Fibroblast of skin of scalp (primary cell): ENCODE measurements at places on chromosomes 2 and 18.
A peak's percentile ranks its signal among the peaks of the same experiment; 100 is the strongest.

DNA sequence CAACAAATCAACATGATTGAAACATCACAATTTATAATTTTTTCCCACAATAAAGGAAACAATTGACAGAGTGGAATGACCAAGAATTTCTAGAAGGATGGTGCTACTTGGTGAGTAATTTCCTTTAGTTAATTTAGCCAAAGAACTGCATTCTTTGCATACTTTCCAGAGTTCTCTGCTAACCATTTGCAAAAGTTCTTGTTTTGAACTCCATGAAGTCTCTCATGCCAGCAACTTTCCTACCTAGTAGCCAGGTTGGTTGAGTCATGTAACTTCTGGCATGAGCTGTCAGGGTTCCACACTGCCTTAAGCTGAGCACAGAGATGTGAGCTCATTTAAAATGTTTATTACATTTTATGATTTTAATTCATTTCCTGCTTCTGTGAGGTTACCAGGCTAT lies 539.6 kb downstream of the PID1 start:
- DNase-seq = peak; percentile 65

- DNase-seq = peak; percentile 90
Observed at GRCh38 chr2:85132834-85133637, at the start of gene TCF7L1. Gene TCF7L1, plus strand, starts transcription at chr2:85133392. Its CDS starts 293 bp downstream, at chr2:85133685.

DNA sequence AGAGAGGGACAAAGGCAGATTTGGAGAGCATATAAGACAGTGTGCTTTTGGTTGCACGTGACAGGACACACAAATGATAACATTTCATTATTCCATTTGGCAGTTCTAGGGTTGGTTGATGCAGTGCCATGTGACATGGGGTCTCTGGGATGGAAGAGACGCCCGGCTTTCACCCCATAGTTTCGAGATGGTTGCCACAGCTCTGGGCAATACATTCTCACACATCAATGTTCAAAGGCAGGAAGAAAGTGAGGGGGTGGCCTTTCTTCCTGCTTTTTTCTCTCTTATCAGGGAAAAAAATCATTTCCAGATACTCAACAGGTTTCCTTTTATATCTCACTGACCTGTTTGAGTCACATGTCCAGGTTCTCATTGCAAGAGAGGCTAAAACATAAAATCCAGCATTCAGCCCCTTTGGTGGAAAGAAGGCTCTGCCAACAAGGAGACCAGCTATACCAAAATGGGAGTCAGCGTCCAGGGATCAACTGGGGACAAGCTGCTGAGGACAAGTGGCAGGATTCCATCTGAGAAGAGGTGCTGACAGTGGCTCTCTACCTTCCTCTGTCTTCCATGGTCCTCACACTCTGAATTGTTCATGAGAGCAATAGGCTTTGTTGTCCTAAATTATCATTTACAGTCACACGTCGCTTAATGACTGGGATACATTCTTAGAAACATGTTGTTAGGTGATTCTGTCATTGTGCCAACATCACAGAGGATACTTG lies 29.1 kb upstream of the ANKRD44 start:
- DNase-seq = no peak

DNA sequence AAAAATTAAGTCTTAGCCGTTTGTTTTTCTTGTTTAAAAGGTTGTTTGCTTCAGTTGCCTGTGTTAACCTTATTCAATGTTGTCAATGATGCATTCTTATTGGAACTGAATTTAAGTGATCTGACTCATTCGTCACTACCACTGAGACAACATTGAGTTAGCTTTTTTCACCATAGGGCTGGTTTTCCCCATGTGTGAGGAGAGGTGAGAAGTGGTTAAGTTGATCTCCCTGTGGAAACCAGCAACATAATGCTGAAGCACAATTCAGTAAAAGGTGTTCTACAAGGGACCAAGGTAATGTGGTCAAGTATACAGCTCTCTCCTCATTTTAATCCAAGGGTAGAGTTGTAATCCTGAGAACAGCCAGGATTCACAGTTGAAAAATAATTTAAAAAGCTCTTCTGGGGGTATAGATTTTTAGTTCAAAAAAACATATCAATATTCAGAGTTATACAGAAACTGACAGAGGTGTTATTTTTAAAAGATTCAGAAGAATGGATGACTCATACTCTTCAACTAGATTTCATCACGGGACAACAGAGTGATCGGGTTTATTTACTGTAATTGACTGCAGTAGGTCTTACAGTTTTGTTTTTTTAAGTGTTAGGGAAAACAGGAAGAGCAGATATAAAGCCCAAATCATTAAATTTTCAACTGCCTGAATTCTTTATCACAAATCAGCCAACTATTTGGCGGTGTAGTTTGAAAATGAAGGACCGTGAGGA lies 12.6 kb downstream of the NOP58 start:
- DNase-seq = peak; percentile 47

- peak; percentile 81 for DNase-seq
Observed at GRCh38 chr2:205754924-205755321, 72.6 kb downstream of the NRP2 start.

- no peak for DNase-seq
Observed at GRCh38 chr2:195490319-195490718, 166.7 kb upstream of the SLC39A10 start.

DNA sequence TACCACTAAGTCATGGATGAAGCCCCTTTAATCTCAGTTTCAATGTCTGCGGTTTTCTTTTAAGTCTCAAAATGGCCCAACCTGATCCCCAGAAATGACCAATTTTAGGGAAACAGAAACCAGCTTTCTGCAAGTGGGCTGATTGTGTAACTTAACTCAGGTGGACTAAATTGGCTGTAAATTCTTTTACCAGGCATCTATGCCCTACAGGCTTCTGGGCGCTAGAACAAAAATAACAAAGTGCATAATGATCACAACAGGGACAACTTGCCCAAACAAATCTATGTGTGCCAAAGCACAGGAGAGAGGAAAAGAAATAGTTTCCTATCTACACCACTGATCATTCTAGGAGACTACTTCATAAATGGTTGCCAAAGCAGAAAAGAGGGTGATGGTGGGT lies 112.3 kb upstream of the SETBP1 start:
- no peak for DNase-seq

DNA sequence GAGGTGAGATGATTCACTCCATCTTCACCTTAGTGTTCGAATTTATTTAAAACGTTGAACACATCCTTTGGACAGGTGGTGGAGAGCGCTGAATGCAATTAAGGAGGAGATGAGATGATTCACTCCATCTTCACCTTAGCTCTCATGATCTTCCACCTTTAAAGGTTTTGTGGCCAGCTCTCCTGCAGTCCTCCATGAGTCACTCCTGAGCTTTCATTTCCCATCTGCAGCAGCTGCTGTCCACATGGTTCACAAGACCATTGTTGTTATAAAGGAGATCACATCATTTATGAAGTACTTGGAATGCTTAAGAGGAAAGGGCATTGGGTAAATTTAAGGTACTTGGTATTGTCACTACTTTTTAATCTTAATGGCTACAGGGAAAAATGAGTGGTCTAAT lies 298.5 kb downstream of the PAX3 start:
- DNase-seq = no peak

GRCh38 chr18:48825101-48825745 lies 125.5 kb downstream of the SMAD7 start:
- peak; percentile 30 for DNase-seq

- peak; percentile 80 for DNase-seq
Observed at GRCh38 chr2:215684448-215685237, 248.8 kb upstream of the FN1 start.

DNA sequence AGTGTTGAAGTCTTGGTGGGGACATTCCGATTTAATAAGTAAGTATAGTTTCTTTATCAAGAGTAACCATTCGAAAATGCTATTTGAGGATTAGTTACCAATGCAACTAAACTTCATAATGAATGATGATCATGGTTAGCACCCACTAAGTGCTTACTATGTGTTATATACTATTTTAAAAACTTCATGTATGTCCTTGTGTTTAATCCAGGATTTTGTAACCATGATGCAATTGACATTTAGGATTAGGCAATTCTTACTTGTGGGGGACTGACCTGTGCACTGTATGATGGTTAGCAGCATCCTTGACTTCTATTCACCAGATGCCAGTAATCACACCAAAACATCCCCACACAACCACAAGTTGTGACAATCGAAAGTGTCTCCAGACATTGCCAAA lies 859.9 kb upstream of the FSHR start:
- DNase-seq = no peak

GRCh38 chr2:172398440-172398839 lies 28.9 kb upstream of the ITGA6 start:
- no peak for DNase-seq
